ENCODE measurements at places on chromosomes 7 and 10.

DNA sequence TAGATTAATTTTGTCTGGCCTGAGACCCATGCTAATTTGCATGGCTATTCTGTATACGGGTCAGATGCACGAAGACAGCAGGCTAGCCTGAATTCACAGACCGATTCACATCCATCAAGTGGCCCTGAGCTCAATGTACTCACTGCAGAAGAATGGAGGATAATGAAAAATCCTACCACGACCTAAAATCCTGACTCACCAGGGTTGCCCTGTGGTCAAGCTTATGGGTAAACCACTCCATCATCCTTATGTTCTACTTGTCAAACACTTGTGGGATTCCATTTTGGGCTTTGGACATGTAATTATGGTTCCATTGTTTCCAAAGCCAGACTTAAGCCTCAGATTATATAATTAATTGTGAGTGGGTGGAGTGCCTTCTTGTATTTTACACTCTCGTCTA lies 110.4 kb upstream of the ZNF438 start:
- H3K27ac ChIP-seq = no peak overlapping the region
- DNase-seq = no peak
- H3K4me1 ChIP-seq = peaks cover 14% of the 10 kb centered on the region
- H3K36me3 ChIP-seq = no peaks in the 10 kb centered on the region
- H3K4me3 ChIP-seq = no peak overlapping the region
- H3K27me3 ChIP-seq = no peaks in the 10 kb centered on the region

DNA sequence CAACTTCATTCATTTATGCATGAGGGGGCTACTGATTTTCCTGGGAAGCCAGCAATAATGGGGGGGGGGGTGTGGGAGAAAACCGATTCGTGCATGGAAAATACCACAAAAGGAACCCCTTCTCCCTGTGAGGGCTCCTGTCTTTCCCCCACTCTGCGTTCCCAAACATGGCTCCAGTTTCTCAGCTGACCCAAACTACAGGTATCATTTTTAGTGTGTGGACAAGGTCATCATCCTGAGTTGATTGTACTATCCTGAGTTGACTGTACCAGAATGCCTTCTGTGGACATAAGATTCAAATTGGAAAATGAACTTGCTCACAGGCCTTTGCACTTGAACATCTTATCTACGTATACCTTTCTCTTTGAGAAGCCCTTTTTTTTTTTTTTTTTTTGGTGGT lies 49.9 kb downstream of the ZRANB1 start:
- H3K36me3 ChIP-seq = peaks cover 45% of the 10 kb centered on the region
- H3K27ac ChIP-seq = no peak overlapping the region
- H3K4me1 ChIP-seq = no peaks in the 10 kb centered on the region
- no peaks in the 10 kb centered on the region for H3K27me3 ChIP-seq
- no peak overlapping the region for H3K4me3 ChIP-seq

DNA sequence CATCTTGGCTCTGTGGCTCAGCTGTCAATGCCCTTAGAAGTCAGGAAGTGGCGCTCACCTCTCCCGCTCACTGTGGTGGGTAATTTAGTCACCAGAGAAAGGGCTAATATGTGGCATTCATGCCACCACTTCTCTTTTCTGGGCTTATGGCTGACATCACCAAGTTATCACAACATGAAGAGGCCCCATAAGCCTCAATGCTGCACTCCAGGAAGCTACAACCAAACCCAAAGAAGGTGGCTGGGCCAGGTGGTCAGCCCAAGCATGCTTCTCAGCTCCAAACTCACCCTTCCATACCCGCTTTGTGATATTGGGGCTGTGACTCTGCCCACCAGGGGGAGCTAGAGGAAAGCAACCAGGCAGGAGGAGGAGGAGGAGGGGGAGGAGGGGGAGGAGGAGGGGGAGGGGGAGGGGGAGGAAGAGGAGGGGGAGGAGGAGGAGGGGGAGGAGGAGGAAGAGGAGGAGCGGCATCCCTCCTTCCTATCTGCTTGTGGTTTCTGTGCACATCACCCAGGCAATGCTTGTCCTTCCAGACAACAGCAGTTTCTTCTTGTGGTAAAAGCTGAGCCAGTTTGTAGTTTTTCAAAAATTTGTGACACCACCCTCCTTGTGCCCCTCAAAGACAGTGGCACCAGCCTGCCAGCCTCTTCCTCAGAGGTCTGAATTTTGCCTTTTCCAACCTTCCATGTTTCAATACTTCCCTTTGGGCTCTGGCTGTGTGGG lies 42.1 kb downstream of the CYP26A1 start:
- no peak overlapping the region for H3K4me3 ChIP-seq
- DNase-seq = peak; percentile 73
- H3K4me1 ChIP-seq = no peaks in the 10 kb centered on the region
- no peaks in the 10 kb centered on the region for H3K27me3 ChIP-seq
- no peaks in the 10 kb centered on the region for H3K36me3 ChIP-seq

DNA sequence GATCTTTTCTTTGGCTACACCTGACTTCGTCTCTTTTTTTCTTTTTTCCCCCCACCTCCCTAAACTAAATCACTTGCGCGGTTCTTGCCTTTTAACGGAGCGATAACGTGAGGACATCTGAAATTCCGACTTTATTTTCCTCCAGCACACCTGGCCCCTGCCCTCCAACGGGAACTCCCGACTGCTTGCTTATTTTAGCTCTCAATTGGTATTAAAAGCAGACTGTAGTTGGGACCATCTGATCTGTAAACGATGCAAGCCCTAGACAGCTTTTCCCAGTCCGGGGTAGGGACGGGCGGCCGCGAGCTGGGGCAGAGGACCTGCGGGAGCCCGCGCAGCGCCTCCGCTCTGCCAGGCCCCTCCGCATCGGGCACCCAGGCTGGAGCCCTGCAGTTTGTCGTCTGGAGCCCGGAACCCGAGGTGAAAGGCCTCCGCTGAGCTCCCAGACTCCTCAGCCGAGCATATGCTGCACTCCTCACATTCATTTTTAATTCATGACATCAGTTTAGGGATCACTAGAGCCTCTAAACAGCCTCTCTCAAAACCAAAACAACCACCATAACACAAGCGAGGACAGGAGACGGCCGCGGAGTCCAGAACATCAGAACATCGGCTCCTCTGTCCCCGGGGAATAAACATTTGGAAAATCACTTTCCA lies 10.0 kb upstream of the EMX2 start:
- H3K4me3 ChIP-seq = no peak overlapping the region
- no peak overlapping the region for H3K27ac ChIP-seq
- DNase-seq = no peak
- no peaks in the 10 kb centered on the region for H3K36me3 ChIP-seq

GRCh38 chr7:29879609-29880008 lies 73.3 kb downstream of the WIPF3 start:
- H3K36me3 ChIP-seq = no peaks in the 10 kb centered on the region
- H3K27ac ChIP-seq = no peak overlapping the region
- no peak for DNase-seq
- no peaks in the 10 kb centered on the region for H3K4me1 ChIP-seq
- H3K27me3 ChIP-seq = peaks cover 23% of the 10 kb centered on the region

GRCh38 chr7:158950914-158951635 lies 94.7 kb downstream of the DYNC2I1 start:
- peak; percentile 6 for DNase-seq
- peaks cover 12% of the 10 kb centered on the region for H3K36me3 ChIP-seq
- no peaks in the 10 kb centered on the region for H3K4me1 ChIP-seq
- no peak overlapping the region for H3K4me3 ChIP-seq

DNA sequence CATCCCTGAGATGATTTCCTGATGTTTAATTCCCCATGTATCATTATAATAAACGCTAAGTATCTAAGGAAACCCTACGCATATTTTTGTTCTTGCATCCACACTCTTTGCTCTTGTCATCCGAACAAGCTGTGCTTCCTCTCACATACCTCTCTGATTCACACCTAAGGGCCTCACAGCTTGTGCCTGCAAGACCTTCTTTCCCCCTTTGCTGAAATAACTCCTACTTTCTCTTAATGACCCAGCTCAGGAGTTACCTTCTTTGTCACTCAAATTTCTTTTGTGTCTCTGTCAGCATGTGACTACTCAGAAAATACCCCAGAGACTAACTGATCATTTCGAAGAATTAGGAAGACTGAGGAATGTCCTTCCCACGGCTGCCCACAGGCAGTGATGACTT lies 209.3 kb upstream of the IMMP2L start:
- no peaks in the 10 kb centered on the region for H3K36me3 ChIP-seq
- H3K27me3 ChIP-seq = no peaks in the 10 kb centered on the region
- DNase-seq = no peak
- H3K4me1 ChIP-seq = no peaks in the 10 kb centered on the region
- H3K4me3 ChIP-seq = no peak overlapping the region

DNA sequence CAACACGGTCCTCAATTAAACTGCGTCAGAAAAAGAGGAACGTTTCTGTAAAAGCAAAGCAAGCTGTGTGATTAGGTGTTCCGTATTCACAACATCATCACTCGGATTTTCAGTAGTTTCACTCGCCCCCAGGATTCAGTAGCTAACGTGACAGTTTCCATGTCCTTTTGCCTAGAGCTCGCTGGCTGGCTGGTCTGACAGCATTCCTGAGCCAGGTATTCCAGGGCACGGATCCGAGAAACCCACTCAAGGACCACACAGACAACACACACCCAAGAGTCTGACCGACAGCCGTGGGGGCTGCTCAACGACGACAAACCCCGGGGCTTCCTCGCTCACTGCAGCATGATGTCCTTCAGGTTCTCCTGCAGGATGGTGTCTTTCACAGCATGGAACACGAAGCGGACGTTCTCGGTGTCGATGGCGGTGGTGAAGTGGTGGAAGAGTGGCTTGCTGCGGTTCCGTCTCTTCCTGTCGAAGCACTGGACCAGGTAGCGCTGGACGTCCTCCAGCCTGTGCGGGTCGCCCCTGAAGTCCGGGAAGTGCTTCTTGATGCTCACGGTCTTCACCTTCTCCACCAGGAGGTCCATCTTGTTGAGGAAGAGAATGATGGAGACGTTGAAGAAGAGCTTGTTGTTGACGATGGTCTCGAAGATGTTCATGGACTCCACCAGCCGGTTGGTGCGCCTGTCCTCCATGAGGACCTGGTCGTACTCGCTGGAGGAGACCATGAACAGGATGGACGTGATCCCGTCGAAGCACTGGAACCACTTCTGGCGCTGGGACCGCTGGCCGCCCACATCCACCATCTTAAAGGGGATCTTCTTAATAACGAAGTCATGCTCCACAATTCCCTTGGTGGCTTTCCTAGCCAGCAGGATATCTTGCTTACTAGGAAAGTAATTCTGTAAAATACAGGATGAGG lies 43.1 kb downstream of the AMZ1 start:
- no peak for DNase-seq
- H3K4me3 ChIP-seq = no peak overlapping the region
- no peak overlapping the region for H3K27ac ChIP-seq
- H3K36me3 ChIP-seq = peaks cover 12% of the 10 kb centered on the region
- peaks cover 39% of the 10 kb centered on the region for H3K4me1 ChIP-seq
- no peaks in the 10 kb centered on the region for H3K27me3 ChIP-seq

DNA sequence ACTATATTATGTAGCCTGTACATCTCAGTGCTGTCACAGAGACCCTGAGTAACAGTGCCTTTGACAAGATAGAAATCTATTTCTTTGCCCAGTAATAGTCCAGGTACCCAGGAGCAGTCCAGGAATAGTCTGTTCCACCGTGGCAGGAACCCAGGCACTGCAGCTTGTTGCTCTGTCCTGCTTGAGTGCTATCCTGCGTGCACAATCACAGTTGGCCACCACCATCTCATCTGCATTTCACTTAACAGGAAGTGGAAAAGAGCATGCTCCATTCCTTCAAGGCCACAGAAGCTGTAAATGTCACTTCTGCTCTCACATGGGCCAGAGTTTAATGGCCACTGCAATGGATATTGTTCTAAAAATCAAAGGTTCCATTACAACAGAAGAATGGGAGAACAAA lies 61.5 kb upstream of the PRR15 start:
- no peak overlapping the region for H3K4me3 ChIP-seq
- no peak overlapping the region for H3K27ac ChIP-seq
- H3K27me3 ChIP-seq = no peaks in the 10 kb centered on the region
- DNase-seq = no peak
- no peaks in the 10 kb centered on the region for H3K4me1 ChIP-seq

- H3K27ac ChIP-seq = peak overlapping the region; percentile 54
- no peaks in the 10 kb centered on the region for H3K36me3 ChIP-seq
- H3K27me3 ChIP-seq = no peaks in the 10 kb centered on the region
- DNase-seq = no peak
Measured at GRCh38 chr7:151677581-151678226, 158.0 kb upstream of the RHEB start.

GRCh38 chr7:155728116-155728515 lies 83.7 kb downstream of the RBM33 start:
- DNase-seq = no peak
- H3K36me3 ChIP-seq = no peaks in the 10 kb centered on the region
- no peaks in the 10 kb centered on the region for H3K27me3 ChIP-seq
- peak overlapping the region; percentile 44 for H3K27ac ChIP-seq
- H3K4me3 ChIP-seq = no peak overlapping the region

- no peak overlapping the region for H3K4me3 ChIP-seq
- DNase-seq = no peak
- H3K4me1 ChIP-seq = no peaks in the 10 kb centered on the region
- no peaks in the 10 kb centered on the region for H3K36me3 ChIP-seq
- H3K27me3 ChIP-seq = no peaks in the 10 kb centered on the region
Measured at GRCh38 chr10:119713744-119714483, 11.9 kb upstream of the INPP5F start.

- no peaks in the 10 kb centered on the region for H3K4me1 ChIP-seq
- H3K4me3 ChIP-seq = no peak overlapping the region
- no peak overlapping the region for H3K27ac ChIP-seq
- no peak for DNase-seq
- no peaks in the 10 kb centered on the region for H3K27me3 ChIP-seq
Measured at GRCh38 chr10:10845826-10846503, 171.7 kb upstream of the CELF2 start.

GRCh38 chr7:55618913-55619312 lies 46.6 kb upstream of the VOPP1 start:
- no peak for DNase-seq
- no peaks in the 10 kb centered on the region for H3K27me3 ChIP-seq
- no peak overlapping the region for H3K27ac ChIP-seq
- no peaks in the 10 kb centered on the region for H3K4me1 ChIP-seq
- no peaks in the 10 kb centered on the region for H3K36me3 ChIP-seq

DNA sequence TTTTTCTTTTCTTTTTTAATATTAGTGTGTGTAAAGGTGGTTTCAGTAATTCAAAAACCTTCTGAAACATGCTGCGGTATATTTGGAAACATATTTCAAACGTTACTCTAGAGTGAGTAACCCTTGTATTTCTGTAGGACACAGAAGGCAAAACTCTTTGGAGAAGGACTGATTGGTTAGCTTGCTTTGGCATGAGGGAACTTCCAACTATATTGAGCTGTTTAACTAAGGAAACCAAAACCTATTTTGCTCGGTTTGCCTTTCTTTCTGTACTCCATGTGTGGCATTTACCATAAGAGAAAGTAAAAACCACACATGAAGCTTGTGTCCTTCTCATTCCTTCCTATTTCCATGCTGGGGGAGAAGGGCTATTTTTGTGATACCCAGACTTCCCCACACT lies 149.8 kb downstream of the DYNC1I1 start:
- H3K27me3 ChIP-seq = no peaks in the 10 kb centered on the region
- no peak for DNase-seq
- H3K4me1 ChIP-seq = no peaks in the 10 kb centered on the region
- no peak overlapping the region for H3K4me3 ChIP-seq

GRCh38 chr10:3469639-3470020 lies 297.0 kb upstream of the PITRM1 start:
- no peak overlapping the region for H3K27ac ChIP-seq
- no peak overlapping the region for H3K4me3 ChIP-seq
- H3K27me3 ChIP-seq = no peaks in the 10 kb centered on the region

GRCh38 chr7:33921216-33921938 lies 16.0 kb downstream of the BMPER start:
- H3K4me3 ChIP-seq = no peak overlapping the region
- peaks cover 12% of the 10 kb centered on the region for H3K36me3 ChIP-seq
